ENCODE measurements at places on chromosomes 7 and 10.

GRCh38 chr10:31927884-31928548 is 615 bp downstream of the ARHGAP12 start:
- DNase-seq: no peak

- no peak for DNase-seq
Observed at GRCh38 chr7:26203016-26203415, 1.5 kb downstream of the CBX3 start.

- DNase-seq: no peak
Observed at GRCh38 chr10:101895781-101896180, 52.2 kb upstream of the KCNIP2 start.

GRCh38 chr7:6360841-6361240 is 86.9 kb downstream of the DAGLB start:
- DNase-seq: no peak

- no peak for DNase-seq
Observed at GRCh38 chr10:125027871-125028869, 86.2 kb downstream of the ZRANB1 start.

- DNase-seq: no peak
Observed at GRCh38 chr7:142890874-142891485, 5.4 kb upstream of the TRPV6 start.

DNA sequence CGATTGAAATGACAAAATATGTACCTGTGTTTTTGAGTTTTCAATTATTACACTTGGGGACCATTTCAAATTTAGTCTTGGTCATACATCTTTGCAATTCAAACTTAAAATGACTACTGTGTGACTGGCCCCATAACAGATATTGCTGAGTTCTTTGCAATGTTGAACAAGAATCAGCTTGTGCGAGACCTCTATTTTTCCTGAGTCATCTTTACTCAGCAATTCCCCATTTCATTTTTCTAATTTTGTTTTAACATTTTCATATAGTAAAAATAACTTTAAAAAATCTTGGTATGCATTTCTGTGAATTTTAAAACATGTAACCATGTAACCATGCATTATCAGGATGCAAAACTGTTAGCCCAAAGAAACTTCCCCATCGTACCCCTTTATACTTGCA is 678.1 kb downstream of the ANKRD7 start:
- no peak for DNase-seq

DNA sequence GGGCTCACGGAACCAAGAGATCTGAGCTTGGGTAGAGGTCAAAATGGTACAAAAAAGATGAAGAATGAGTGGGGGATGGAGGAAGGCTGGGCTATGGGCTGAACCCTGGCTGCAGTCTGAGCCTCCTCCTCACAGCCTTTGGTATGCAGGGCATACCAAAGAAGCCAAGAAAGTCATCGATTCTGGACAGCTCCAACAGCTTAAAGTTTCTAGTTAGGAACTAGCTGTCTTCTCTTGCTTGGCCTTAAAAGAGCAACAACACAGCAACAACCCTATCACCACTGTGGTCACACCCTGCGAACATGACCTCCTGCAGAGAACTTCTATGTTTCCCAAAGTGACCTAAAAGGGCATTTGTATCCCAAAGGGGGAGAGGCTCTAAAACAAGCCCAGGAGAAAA is 126.1 kb upstream of the EFCAB10 start:
- no peak for DNase-seq

DNA sequence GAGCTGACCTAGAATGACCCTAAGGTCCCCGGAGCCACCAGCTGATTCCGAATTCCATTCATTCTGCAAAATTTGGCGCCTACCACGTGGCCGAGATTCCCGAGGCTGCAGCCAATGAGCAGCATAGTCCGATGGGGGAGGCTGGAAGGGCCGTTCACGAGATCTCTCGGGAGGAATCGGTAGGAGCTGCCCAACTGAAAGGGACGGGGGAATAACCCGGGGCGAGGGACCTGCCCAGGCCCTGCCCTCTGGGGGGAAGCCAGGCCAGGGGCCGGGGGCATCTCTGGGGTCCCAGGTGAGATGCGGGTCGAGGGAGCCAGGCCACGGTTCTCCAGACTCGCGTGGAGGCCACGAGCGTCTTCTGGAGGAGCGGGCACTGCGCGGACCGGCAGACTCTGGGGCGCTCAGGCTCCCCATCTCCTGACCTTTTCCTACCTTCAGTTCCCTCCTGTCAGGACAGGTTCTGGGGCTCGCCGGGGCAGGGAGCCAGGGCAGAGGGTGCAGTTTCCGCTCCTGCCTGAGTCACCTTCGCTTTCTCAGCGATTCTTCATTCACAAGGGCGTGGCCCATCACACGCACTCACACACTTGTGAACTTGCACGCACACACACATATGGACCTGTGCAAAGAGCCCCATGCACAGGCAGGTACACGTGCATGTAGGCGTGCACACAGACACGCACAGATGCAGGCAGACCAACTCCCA is 173.4 kb downstream of the RNF216 start:
- no peak for DNase-seq

DNA sequence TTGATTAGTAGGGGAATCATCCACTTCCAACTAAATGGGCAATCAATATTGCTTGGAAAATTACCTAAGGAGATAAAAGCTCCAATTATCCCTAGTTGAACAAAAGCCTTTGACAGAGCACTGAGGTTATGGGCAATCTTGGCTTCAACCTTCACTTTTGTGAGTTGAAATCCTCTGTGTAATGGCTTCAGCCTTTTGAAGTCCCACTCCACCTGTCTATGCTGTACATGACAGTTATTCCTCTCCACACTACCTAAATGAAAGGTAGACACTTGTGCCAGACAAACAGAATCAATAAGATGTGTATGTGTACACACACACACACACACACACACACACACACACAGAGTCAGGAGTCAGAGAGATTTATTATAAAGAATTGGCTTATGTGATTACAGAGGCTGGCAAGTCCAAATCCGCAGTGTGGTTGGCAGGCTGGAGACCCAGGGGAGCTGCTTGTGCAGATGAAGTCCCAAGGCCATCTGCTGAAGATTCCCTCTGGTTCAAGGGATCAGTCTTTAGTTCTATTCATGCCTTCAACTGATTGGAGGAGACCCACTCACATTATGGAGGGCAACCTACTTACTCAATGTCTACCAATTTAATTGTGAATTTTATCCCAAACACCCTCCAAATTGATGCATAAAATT is 164.8 kb upstream of the CDC14C start:
- DNase-seq: no peak

DNA sequence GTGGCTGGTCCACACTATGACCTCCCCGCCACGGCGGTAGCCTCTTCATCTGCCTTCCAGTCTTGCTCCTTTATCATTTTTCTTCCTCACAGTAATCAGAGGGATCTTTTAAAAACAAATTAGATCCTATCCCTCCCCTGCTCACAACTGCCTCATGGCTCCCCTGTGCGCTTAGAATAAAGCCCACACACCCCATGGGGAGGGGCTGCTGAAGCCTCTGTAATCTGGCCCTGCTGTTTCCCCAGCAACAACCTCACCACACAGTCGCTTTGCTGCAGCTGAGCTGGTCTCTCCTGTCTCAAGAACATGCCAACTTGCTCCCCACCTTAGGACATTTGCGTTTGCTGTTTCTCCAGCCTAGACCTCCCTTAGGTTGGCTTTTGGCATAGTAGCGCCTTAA is 41.0 kb downstream of the SP8 start:
- DNase-seq: no peak

DNA sequence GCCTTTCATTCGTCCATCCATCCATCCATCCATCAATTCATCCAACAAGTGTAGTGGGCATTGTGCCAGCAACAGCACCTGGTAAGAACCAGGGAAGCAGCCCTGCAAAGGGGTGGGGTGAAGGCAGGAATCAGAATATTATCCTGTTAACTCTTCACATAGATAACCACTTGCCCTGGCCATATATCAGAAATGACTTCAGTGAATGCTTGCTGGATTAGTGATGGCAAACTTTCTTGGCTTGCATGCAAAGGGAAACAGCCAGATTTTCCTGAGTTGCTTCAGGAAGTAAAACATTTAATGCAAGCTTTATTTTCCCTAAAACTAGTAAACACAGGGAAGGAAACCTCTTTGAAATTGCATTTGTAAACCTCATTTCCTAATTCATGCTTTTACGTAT is 743 bp downstream of the OR2A5 start:
- no peak for DNase-seq

DNA sequence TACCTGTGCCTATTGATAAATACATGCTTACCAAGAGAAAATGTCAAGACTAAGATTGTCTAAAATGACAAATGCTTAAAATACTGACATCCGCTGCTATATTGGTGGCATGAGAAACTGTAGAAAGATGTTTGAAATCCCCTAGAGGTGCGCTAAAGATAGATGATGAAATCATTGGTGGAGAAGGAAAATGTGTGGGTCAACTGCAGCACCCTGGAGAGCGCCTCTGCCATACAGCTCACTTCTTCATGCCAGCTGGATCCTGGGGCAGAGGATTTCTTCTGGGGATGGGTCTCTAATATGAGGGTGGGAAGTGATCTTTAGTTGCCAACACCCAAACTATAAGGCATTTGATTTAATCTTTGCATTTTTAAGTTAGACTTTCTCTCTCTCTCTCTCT is 680.4 kb upstream of the POM121L12 start:
- DNase-seq: no peak

GRCh38 chr10:78891741-78892140 is 177.0 kb upstream of the ZMIZ1 start:
- no peak for DNase-seq

DNA sequence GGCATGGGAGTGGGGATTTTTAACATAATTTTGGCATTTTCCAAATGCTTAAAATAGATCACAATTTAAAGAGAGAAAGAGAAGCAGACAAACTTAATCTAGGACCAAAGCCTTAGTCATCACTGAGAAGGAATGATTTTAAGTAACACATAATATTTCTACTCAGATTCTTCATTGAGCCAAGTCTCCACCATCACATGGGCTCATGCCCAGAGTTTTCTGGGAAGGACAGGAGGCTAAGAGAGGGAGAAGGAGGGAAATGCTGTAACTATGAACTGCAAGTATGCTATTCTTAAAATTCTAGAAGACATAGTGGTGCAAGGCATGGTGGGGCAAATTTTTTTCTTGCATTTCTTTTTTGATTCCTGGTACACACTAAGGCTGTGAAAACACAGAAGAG is 23.8 kb upstream of the UBE2D1 start:
- no peak for DNase-seq

DNA sequence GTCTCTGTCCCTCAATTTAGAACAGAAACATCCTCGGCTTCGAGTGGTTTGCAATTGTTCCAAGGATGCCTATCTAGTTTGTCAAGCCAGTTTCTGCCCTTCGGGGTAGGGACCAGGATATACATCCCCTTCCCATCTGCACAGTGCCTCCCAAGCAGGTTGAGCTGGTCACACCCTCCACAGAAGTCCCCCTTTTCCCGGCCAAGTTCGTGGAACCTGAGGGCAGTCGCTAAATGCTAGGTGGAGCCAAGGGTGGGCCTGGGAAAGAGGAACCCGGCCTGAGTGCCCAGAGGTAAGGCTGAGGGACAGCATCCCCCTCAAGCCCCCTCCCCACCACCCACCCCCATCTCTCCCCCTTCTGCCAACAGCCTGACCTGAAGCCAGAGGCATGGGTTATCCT is 62.4 kb upstream of the NANOS1 start:
- DNase-seq: no peak

DNA sequence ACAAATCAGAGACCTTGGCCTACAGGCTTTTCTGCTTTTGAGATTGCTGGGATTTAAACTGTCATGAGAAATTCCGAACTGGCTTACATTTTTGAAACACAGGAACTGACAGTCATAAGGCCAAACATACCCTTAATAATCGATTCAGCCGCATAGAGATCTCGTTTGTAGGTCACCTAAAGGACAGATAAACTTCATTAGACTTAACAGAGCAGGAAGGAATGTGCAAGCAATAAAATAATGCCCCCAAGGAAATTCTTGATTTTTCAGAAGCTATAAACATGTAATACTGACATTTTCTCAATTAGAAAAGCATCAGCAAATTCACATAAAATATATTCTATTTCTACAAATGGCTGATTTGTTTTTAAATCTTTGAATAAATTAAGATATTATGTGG is 120.0 kb downstream of the CRPPA start:
- no peak for DNase-seq

DNA sequence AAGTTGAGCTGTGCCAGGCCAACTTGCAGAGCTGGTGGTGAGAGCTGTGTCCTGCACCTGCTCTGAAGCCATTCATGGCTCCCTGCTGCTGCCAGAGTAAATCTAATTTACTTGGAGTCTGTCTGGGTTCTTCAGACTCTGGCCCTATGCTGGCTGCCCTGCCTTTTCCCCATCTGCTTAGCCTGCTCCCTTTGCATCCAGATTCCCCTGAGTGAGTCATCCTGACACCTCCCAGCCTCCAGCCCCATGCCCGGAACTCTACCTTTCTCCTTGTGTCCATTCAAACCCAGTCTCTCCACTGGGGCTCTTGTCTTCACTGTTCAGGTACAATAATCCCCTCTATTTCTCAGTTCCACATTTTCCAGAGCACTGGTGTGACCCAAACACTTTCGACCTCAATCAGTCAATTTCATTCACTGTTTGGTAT is 434.4 kb upstream of the ZMIZ1 start:
- no peak for DNase-seq

- no peak for DNase-seq
Observed at GRCh38 chr10:103145860-103146466, 47.1 kb downstream of the NT5C2 start.

GRCh38 chr7:90119178-90119971 is 34.9 kb upstream of the STEAP1 start:
- no peak for DNase-seq

GRCh38 chr7:117285826-117286225 is 37.0 kb downstream of the WNT2 start:
- no peak for DNase-seq

DNA sequence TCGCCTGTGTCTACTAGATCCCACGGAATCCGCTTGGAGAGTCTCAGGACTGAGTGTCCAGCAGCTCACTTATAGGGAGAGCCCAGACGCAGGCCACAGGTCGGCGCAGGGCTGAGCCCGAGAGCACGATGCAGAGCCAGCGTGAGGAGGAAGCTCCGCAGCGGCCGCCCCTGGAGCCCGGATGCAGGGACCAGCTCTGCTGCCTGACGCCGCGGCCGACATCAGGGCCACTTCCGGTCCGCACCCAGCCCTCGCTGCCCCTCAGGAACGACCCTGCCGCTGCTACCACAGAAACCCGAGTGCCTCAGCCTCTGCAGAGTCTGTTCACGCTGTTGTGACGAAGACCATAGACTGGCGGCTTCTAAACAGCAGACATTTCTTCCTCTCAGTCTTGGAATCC is 275.8 kb upstream of the PPP2R2D start:
- no peak for DNase-seq

GRCh38 chr10:5844345-5845055 is 31.3 kb upstream of the GDI2 start:
- no peak for DNase-seq

DNA sequence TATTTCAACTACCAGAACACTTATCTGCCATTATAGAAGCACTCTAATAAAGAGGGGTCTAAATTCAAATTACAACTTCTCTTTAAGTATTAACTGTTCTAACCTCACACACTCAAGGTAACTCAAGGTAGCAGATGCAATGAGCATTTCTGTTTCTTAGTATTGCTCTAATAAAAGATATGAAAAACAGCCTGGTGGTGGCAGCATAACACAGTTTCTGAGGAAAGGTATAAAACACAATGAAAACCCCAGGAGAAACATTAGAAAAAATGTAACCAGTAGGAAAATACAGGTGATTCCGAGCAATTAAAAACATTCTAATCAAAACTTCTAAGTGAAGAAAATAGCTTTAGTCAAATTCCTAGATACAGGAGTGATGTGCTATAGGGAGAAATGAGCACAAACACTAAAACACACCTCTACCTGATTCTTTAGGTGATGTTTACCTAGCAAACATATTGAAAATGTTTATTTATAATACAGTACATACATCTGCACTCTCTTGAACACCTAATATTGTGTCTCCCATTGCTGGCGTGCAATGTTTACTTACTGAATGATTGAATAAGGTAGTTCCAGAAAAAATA is 3.5 kb downstream of the MKRN1 start:
- DNase-seq: no peak
